Anterior cingulate cortex (tissue), 58 donors: ENCODE measurements at places on chromosomes 4 and X.

DNA sequence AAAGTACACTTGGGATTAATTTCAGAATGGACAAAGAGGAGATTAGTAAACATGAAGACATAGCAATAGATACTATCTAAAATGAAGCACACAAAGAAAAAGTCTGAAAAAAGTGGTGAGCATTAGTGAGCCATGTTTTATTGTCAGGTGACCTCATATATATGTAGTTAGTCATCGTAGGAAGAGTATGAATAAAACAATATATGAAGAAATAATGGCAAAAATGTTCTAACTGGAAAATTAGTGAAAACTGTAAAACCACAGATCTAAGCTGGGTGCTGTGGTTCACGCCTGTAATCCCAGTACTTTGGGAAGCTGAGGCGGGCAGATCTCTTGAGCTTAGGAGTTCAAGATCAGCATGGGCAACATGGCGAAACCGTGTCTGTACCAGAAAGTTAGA is 67.9 kb downstream of the RBPJ start:
- DNase-seq, result no peak

DNA sequence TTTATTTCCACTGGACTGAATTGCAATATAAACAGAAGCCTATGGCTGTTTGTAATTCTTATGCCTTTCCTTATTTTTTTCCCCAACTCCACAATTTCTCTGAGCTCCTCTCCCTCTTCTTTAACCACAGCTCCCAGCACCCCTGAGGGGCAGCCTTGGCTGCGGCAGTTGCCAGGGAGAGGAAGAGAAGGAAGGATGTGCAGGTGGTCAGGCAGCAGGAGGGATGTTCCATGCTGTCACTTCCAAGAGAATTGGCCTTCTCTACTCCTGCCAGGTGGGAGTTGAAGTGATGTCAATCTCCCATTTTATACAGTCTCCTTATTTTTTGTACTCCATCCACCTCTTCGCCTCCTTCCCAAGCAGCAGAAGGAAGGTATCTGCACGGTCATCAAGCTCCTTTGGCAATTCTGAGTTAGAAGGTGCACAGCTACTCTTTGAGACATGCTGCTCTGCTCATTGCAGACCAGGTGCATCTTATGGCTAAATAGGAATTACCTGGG is 343.3 kb upstream of the RPS6KA3 start:
- DNase-seq, result no peak

DNA sequence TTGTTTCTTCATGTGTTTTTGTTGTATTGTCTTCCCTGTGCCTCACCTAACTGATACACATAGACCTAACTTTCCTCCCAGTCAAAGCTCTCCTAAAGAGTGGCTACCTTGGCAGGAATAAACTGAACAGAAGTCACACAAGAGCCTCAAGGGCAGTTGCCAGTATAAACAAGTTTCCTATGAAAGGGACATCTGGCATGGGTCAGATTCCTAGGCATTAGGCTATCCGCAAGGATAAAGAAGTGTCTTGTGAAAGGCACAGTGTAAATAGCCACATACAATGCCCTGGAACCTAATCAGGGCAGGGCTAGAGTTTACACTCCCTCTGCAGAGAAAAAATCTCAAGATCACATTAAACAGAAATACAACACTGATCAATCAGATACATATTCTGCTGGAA is 220.8 kb downstream of the SPANXN3 start:
- no peak for DNase-seq

GRCh38 chr4:24169956-24170355 is 280.1 kb upstream of the PPARGC1A start:
- no peak for DNase-seq

DNA sequence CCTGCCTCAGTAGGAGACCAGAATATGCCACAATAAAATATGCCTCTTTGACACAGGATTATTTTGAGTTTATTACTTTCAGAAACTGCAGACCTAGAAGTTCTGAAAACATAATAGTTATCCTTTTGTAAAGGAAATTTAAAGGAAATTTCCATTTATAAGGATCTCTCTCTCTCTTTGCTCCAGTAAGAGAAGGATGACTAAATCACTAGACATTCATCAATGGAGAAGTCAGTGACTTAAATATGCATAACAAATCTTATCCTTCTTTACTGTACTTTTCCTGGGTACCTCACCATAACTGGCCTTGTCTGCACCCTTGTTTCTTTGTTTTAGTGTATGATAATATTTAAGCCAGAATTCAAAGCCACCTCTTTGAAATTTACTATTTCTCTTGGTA is 28.3 kb upstream of the OPHN1 start:
- no peak for DNase-seq
